H4 (cell line): ENCODE measurements at places on chromosomes 3 and 15. TPM values are rescaled to one million over a fixed set of nuclear protein-coding genes. Genes with fewer than 3 reads are reported as not detected.
A peak's percentile ranks its signal among the peaks of the same experiment; 100 is the strongest.

DNA sequence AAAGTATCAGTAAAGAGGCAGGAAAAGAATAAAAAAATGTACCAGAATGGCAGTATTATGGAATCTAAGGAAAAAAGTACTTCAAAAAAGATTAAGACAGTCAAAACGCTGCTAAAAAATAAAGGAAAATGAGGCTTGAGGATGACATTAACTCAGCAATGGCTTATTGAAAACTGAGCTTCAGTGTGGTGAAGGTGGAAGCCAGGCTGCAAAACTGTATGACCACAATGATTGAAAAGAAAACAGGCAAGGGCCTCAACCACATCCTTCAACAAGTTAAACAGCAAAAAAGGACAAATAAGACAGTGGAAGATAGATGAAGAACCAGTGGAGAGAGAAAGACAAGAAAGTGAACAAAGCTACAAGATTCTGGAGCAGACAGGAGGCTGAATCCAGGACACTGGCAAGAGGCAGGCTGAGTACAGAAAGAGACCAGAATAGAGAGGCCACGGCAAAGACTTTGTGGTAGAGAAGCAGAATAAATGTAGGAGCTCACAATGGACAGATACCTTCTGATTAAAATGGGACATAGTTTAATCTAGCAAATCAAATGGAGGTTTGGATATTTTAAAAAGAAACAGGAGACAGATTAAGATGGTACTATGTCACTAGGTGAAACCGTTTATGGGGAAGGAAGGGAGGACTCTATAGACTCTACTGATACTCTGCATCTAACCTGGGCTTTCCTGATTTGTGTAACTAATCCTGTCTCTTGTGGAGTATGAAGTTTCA is 86.1 kb downstream of the TJP1 start:
- DNase-seq, result peak; percentile 40

- DNase-seq, result no peak
Observed at GRCh38 chr3:38842266-38842965, 26.4 kb upstream of the SCN10A start.

- no peak for DNase-seq
Observed at GRCh38 chr3:196620161-196620604, 19.3 kb upstream of the NRROS start.

- DNase-seq, result no peak
Observed at GRCh38 chr3:27022096-27022761, 347.0 kb downstream of the NEK10 start.

DNA sequence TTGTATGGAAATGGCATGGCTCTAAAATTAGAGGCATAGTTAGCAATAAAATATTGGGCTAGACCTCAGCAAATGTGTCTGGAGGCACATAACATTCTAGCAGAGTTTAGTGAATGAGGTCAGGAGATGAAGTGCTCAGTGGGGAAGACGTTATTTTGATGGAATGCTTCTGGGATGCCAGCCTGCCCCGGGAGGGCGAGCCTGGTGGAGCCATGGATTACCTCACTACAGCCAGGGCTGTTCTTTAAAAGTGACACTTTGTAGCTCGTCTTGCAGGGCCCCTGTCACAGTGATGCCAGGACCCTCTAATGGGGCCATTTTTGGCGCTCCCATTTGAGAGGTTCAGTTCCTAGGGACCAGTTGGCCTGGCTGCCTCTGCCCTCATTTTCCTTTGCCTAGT is 48.5 kb downstream of the PXYLP1 start:
- no peak for DNase-seq

DNA sequence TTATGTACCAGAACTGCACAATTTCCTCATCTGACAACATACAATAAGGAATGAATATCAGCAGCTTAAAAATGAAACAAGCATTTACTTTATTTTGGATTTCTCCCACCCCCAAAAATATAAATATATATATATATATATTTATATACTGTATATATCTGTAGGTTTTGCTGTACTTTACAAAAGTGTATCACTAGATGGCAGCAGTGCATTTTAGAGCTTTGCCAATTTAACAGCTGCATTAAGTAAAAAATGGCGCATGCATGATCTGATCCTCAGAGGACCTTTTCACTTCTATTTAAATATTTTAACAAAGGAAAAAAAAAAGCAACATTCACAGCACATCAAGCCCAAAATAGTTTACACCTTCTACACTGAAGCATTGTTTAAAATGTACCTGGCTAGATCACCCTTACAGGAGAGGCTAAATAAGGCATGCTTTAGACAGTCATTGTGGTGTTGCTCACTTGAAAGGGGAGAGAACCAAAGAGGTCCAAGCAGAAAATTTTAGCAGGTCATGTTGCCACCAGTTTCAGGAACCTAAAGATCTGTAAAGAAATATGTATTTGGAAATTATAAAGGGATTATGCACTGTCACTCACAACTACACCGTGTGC is 72.6 kb downstream of the NPTN start:
- peak; percentile 45 for DNase-seq

DNA sequence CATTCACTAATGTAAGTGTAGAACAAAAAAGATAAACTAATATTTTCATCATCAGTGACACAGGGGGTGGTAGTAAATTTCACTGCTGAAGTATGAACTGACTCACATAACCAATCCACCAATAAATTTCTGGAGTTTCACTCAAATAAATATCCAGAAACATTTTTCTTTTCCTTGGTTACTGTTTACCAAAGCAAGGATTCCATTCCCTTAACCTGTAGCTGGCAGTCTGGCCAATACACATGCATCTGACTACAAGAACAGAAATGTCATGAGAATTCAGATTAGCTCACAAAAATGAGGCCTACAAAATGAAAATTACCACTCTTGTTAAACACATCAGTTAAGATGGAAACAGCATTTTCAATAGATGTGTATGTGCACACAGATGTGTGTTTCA is 80.3 kb downstream of the STAG1 start:
- no peak for DNase-seq

- DNase-seq, result no peak
Observed at GRCh38 chr3:171660188-171660587, 150.1 kb downstream of the PLD1 start.

DNA sequence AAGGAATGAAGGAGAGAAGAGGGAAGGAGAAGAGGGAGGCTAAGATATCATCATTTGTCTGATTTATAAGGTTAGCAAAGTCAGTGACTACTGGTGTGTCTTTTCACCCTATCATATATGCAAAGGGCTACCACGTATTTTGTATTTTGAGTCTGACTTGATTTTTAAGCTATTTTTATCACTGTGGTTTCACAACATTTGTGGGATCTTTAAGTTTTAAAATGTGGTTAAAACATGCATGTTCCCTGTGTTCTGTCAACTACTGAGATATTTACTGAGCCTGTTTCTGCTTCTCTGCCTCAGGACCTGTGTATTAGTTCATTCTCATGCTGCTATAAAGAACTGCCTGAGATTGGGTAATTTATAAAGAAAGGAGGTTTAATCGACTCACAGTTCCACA is 22.5 kb upstream of the SPTSSB start:
- no peak for DNase-seq

GRCh38 chr15:90064911-90065681 is 37.2 kb downstream of the IDH2 start:
- DNase-seq, result no peak

- DNase-seq, result no peak
Observed at GRCh38 chr3:108713816-108714215, 43.4 kb downstream of the RETNLB start.

DNA sequence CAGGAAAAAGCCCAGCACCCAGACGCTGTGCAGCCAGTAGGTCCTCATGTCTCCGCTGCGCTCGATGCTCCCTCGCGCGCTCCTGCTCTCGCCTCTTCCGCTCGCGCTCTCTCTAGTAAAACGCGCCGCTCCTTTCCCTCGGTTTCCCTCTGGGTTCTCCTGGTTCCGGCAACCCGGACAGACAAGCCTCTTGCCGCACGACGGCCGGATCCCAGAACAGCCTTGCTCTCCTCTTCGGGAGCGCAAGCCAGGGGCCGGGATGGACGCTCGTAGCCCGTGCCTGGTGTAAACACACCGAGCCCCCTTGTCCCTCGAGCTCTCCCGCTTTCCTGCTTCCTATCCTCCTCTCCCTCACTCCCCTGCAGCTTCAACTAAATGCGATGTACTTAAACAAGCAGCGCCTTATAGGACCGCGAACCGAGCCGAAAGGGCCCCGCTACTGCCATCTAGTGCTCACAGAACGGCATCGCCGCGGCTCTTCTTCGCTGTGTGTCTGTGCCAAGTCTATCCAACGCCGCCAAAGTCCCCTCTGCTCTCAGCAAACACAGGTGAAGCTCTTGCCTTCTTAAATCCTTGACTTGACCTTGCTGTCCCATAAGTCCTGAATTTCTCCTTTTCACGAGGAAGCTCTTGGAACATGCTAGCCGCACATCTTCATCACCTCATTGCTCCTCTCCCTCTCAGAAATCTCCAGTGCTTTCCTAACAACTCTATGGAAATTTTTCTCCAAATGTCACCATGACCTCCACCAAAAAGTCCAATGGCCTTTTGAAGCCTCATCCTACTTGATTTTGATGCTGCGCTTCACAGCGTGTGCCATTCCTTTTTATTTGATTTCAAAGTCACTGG is 1037.2 kb downstream of the IGSF11 start:
- DNase-seq, result peak; percentile 88

DNA sequence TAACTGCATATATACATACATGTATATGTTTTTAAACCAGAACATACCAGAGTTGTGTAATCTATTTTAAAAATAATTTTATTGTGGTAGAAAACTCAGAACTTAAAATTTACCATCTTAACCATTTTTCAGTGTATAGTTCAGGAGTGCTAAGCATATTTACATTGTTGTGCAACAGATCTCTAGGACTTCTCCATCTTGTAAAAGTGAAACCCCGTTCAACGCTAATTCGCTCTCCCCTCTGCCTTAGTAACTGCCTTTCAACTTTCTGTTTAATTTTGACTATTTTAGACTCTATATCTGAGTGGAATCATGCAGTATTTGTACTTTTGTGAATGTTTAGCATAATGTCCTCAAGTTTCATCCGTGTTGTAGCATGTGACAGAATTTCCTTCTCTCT is 51.8 kb upstream of the SSR3 start:
- DNase-seq, result no peak

DNA sequence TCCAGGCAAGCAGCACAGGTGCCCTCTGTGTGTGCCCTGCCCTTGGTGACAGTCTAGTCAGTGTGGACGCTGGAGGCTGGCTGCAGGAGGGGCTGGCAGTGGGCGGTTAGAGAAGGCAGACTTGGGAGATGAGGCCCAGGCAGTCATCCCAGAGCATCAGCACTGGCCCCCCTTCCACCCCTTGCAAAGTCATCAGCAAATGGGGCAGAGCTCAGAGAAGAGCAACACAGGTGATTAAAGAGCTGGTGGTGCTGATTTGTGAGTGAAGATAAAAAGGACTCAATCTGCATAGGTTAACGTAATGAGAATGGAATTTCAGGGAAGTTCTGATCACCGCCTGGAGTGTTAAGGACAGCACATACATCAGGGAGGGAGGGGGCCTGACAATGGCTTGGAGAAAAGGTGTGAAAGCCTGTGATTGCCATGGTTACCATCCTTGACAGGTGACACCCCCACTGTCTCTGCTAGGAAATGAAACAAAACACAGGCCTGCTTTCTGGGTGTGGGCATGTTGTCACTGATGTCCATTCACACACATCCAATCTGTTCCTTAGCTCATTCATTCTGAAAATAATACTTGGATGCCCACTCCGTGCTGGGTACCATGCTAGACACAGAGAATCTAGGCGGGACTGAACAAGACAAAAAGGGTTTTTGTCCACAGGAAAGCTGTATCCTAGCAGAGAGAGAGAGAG is 269.6 kb upstream of the ST8SIA2 start:
- DNase-seq, result no peak

DNA sequence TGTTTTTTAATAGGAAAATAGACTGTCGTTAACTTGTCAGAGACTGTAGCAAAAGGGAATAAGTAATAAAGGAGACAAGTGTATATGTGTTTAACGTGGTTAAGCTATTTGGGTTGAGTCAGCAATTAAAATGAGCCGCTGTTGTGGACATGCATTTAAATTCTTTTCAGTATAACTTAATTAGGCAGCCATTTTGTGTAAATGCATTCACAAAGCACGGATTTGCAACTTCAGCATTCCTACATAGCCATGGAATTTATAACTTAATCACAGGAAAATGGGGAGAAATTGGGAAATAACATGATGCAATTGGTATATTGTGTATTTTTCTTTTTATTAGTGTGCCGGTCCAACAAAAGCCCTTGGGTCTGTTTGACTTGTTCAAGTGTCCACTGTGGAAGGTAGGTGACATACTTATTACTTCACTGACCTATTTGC is 27.9 kb downstream of the USP3 start:
- no peak for DNase-seq

DNA sequence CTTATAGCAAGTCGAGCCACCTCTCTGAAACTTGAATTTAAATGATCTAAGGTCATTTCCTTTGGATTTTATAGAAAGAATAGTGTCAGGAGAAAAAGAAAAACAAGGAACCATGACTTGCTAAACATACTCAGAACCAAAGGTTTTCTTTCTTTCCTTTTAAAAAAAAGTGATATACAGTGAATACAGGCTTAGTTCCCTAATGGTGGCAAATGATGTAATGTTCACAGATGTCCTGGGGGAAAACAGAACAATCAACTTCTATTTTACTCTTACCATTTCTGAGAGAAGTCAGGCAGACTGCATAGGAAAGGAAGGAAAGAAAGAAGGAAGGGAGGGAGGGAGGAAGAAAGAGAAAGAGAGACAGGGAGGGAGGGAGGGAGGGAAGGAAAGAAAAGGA is 56.5 kb downstream of the ST6GAL1 start:
- no peak for DNase-seq

DNA sequence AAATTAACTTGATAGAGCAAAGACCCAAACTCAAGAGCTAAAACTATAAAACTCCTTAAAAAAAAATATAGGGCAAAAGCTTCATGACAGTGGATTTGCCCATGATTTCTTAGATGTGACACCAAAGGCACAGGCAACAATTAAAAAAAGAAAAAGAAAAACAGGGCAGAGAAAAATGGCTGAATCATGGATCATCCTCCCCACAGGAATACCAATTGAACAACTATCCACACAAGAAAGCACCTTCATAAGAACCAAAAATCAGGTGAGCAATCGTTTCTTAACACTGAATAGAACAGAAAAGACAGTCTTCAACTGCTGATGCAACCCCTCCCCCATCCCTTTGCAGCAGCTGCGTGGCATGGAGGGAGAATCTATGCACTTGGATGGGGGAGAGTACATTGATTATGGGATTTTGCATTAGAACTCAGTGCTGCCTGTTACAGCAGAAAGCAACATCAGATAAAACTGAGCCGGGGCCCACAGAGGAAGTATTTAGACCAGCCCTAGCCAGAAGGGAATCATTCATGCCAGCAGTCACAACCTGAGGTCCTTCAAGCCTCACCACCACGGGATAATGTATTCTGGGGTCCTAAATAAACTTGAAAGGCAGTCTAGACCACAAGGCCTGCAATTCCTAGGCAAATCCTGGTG is 15.7 kb downstream of the C3orf33 start:
- no peak for DNase-seq

Gene THBS1
- total RNA-seq, result 277 and 278 TPM in 2 replicates

Gene GLCE
- total RNA-seq, result 20.6 and 23.2 TPM in 2 replicates

Gene CYP8B1
- total RNA-seq, result not detected in 2 replicates

Gene FAM3D
- total RNA-seq, result 0.17 TPM in 1 of 2 replicates, not detected in the other

Gene ARRDC4
- 6.3 and 6.9 TPM in 2 replicates for total RNA-seq

Gene HEMK1
- 5.6 and 7.3 TPM in 2 replicates for total RNA-seq

Gene CHRNA5
- 27.0 and 39.4 TPM in 2 replicates for total RNA-seq
